ENCODE measurements at places on chromosomes 16 and 17.

DNA sequence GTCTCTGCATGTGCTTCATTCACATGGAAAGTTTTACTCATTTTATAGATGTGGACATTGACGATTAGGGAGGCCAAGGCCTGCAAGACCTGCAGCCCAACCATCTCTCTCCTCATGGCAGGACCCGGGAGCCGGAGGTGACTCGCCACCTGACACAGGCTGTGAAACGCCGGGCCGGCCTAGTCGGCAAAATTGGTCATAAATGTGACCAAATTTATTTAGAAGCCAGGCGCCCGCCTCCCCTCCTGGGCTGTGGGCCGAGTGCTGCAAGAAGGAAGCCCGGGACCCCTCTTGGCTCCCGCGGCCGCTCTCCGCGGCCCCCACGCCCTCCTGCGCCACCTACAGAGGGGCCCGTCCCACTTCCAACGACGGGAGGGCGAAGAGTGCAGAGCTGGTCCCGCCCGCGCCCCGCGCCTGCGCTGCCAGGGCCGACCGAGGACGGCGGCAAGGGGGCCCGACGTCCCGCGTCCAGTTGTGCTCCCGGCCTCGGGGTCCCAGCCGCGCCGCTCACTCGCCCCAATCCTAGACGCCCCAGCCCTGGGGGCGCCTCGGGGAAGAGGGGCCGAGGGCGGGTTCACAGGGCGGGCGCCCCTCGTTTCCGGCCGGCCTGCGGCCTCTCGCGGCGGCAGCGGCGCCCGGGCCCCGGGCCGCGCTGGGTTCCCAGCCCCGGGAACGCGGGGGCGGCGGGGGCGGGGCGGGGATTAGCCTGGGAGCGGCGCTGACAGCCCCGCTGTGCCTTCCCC lies 47.5 kb downstream of the WNT3 start:
- peak; percentile 50 for DNase-seq

DNA sequence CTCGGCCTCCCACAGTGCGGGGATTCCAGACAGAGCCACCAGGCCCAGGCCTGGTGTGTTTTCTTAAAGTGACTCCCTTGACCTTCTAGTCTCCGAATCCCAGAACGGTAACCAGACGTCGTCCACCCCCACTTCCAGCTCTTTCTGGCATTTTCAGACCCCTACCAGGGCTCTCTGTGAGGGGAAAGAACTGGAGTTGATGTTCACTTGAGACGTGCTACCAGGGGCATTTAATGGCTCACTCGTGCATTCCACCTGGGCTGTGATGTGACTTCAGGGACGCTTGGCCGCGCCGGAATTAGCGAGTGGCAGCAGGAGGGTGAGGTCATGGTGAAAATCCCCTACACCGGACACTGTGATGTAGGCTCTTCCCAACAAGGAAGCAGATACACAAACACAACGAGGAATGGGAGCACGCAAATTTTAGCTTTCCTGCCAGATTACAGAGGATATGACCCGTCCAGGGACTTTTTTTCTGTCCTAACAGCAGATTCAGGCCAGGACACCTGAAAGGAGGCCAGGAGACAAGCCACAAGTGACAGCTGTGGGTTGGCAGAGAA lies 1.1 kb upstream of the GNA13 start:
- no peak for DNase-seq

- DNase-seq: no peak
Observed at GRCh38 chr17:30064738-30065137, 51.9 kb upstream of the NSRP1 start.

DNA sequence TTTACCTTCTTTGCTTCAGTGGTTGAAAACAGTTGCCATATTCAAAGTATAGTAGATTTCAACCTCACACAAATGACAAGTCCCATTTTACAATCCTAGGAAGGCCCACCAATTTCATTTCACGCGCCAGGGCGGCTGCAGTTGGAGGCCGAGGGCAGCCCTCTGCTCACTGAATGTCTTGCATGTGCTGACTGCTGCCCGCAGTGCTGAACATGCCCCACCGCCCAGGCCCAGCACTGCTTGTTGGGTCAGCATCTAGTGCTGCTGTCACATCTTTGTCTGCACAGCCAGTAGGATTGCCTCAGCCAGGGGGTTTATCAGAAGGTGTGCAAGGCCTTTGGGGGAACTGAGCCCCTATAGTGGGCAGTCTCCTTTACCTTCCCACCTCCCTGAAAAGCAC lies 11.5 kb downstream of the SMCR8 start:
- no peak for DNase-seq

DNA sequence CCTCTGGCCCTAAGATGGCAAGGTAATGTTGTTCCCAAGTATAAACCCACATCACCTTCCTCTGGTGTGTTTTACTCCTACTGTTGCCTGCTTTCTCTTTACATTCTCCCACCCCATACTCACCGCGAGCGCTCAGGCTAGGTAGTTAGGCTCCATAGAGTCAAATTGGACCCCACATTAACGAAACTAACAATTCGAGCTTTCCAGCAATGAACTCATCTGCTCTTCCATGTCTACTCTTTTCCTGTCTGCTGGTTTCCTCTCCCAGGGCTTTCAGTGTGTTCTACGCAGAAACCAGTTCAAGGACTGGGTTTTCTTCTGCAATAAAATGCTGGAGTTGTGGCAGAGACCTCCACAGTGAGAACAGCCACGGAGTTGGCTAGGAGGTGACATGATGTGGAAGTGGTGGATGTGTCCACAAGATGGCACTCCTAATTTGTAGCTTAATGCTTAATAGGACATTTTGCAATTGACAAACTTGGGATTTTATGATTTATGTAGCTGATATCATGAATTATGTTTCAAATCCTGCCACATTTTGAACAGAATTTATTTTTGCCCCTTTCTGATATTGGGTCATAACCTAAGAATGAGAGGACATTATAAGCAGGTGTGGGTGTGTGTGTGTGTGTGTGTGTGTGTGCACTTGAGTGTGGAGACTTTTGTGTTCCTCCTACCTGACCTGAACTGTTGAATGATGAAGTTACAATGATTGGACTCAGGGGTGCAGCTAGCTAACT lies 2.2 kb upstream of the UQCRC2 start:
- no peak for DNase-seq

DNA sequence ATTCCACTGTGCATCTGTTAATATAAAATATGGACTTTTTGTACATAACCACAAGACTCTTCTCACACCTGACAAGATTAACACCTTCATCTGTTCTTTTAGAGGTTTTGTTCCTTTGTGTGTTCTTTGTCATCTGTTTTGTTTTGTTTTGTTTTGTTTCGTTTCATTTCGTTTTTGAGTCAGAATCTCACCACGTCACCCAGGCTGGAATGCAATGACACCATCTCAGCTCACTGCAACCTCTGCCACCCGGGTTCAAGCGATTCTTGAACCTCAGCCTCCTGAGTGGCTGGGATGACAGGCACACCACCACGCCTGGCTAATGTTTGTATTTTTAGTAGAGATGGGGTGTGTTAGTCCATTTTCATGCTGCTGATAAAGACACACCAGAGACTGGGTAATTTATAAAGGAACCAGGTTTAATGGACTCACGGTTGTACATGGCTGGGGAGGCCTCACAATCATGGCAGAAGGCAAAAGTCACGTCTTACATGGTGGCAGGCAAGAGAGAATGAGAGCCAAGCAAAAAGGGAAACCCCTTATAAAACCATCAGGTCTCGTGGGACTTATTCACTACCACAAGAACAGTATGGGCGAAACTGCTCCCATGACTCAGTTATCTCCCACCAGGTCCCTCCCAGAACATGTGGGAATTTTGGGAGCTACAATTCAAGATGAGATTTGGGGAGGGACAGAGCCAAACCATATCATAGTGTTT lies 22.3 kb downstream of the C16orf90 start:
- DNase-seq: no peak

DNA sequence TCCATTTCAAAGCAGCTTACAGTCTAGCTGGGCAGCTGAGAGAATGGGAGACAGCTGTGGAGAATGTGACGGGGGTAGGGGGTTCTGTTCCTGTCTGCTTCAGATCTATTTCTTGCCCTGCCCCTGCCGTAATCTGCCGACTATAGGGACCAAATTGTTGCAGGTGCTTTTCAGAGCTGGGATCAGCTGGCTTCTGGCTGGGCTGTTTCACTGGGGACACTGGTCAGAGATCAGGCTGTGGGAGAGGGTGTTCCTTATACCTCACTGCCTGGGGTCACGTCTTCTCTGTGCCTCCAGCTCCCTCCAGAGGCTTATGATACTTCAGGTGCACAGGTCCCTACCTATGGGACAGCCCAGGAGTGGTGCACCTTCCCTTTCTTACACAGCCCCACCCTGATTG lies 514.9 kb upstream of the GOT2 start:
- no peak for DNase-seq

- no peak for DNase-seq
Observed at GRCh38 chr16:51114382-51114781, 36.7 kb downstream of the SALL1 start.

DNA sequence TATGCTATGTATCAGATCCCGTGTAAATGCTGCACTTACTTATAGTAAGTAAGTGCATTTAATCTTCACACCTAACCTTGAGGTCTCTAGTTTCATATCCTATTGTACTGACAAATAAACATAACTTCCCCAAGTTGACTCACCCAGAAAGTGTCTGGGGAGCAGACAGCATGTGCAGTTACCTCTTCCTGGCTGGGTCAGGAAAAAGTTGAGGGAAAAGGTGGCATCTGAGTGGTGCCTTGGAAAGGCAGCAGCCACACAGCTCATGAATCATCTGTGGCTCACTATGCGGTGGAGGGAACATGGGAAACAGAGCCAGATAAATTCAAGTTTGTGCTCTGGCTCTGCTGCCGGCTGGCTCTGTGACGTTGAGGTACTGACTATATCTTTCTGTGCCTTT lies 382.0 kb upstream of the DYNLRB2 start:
- no peak for DNase-seq

DNA sequence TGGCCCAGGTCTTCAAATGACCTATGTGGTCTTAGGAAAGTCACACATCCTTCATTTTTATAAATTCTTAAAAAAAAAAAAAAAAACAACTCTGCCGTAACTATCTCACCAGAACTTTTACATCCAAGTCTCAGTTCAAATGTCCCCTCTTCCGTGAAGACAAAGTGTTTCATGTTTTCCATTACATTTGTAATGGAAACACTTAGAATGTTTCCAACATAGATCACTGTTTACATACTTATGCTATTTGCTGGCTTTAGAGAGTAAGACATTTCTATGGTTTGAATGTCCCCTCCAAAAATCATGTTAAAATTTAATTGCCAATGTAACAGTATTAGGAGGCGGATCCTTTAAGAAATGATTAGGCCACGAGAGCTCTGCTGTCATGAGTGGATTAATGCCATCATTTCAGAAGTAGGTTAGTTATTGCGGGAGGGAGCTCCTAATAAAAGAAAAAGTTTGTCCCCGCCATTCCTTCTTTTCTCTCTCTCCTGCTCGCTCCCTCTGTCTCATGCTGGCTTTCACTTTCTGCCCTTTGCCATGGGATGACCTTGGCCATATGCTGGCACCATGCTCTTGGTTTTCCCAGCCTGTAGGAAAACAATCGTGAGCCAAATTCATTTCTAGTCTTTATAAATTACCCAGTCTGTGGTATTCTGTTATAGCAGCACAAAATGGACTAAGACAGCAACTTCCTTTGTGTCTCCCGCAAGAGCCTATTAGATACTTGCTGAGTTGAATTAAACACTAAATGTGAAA lies 887.8 kb upstream of the SOX9 start:
- no peak for DNase-seq

- DNase-seq: no peak
Observed at GRCh38 chr17:75970011-75970523, 8.9 kb downstream of the ACOX1 start.

DNA sequence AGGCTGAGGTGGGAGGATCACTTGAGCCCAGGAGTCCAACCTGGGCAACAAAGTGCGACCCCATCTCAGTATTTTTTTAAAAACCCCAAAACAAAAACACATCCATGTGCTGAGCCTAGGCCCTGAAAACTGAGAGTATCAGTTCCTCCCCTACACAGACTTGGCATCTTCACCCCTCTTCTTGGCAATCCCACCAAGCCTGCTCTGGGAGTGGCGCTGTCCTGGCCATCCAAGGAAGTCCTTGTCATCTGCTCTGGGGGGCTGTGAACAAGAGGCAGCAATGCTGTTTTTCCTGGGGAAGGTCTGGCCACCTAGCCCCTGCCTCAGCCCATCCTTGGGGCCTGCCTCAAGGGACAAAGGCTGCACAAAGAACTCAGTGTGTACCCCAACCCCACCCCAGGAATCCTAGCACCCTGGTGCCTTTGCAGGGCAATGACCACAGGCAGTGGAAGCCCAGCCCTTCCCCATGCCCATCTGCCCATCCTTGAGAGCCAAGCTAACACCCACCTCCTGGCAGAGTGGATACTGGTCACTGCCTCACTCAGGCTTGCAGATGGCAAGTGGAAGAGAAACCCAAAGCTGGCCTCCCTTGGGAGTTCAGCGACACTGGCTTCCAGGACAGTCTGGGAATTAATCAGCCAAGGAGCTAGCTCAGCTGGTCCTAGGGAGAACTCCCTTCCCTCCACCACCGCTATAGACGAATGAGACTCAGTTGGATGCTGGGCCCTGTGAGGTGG lies 14.8 kb upstream of the GFOD2 start:
- peak; percentile 0 for DNase-seq

DNA sequence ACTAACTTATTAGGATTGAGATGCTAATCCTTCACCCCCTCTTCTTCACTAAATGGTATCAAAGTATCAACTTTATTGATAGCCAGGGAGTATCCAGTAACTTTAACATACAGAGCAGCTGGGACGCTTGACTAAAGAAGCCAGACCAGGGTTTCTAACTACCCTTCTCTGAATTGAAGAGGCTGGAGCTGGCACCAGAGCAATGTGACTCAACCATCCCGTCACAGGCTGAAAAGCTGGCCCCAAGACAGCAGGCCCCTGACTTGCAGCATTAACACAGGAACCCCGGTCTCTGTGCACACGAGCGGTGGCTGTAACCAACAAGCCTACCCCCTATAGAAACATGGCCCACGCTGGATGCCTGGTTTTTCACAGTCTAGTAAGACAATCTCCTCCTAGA lies 59.8 kb downstream of the ANKFN1 start:
- no peak for DNase-seq

Data from NCI-H446 (cell line).